ENCODE measurements at places on chromosomes 16 and 17.

DNA sequence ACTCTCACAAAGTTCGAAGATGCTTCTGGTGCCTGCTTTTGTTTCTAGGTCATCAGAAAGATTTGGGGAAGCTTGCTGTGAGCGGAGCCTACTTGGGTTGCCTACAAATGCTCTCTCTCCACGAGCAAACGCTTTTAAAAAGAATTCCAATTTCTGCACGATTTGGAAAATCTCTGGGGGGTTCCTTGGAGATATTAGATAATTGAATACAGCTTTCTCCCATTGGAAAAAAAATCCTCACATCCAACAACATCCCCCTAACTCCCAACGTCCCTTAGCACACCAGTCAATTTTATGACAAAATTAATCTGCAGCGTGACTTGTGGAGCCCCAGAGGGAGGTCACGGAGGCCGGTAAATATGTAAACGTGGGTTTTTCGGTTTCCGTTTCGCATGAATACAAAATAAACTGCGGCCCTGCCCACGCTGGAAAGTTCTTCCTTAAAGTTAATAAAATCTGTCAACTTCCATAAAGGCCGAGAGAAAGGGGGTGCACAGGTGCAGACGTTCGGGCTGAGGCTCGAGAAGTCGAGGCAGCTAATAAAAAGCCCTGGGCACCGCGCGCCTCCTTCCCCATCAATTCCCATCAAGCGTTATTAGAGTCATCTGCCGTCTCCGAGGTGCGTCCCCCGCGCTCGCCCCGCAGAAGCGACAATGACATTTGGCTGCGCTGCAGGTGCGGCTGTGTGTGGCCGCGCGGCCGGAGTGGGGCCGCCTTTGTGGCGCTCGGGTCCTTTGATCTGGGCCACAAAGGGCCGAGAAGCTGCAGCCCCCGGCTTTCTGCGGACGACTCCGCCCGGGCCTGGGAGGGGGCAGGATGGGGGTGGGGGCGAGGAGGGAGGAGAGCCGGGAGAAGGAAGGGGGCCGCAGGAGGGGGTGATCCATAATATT, 37.6 kb downstream of the SALL1 start:
- no peak for DNase-seq

DNA sequence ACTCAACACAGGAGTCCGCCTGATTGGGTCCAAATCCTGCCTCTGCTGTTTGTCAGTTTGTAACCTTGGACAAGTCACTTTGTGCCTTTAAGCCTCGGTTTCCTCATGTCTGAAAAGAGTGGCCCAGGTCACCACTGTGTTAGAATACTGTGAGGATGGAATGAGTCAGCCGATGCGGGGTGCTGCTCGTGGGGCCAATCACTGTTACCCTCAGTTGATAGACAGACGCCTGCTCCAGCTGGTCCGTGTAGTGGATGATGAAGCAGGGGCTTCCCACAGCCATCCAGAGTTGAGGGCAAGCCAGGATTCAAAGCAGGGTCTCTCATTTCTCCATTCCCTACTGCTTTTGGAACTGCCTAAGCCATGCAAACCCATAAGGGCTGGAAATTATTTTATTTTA, 5.8 kb downstream of the FBXL19 start:
- DNase-seq: no peak

DNA sequence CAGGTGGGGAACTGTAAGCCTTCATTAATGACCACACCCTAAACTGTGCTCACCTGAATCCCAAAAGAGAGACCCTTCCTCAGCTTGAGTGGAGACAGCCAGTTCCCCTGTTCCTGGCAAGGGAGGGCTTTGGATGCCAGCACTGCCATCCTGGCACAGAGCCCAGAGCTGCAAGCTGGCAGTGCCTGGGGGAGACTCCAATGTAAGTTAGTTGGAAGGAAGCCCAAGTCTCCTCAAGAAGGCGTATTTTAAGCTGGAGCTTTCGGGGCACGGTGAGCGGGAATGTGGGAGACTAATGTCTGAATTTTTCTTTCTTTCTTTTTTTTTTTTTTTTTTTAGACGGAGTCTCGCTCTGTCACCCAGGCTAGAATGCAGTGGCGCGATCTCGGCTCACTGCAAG, 4.7 kb downstream of the CDC42EP4 start:
- no peak for DNase-seq

DNA sequence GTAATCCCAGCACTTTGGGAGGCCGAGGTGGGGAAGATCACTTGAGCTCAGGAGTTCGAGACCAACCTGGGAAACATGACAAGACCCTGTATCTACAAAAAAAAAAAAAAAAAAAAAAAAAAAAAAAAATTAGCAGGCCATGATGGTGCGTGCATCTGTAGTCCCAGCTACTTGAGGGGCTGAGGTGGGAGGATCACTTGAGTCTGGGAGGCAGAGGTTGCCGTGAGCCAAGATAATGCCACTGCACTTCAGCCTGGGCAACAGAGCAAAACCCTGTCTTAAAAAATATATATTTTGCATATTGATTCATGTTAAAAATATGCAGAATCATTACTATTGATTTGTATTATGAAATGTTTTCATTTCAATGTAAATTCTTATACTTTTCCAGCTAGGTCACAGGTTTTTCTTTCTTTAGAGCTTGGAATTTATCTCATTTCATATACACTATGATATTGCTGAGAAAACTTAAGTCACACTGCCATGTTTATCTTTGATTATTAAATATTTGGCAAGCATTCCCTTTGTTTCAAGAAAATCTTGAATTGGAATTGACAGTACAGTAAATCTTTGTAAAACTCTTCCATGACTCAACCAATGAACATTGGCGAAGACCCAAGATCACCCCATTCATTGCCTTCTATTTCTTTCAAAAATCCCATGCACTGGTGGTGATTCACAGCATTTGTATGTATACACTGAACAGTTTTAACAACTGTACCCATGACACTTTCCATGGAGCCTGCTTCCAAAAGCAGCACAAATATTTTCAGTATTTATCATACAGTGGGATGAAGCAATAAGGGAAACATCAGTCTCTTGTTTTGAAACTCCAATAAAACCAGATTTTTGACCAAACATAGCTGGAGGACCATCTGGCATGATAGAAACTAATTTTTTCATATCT, 83.5 kb upstream of the TNRC6A start:
- no peak for DNase-seq

GRCh38 chr17:3635474-3636153, 436 bp downstream of the SHPK start:
- DNase-seq: no peak

DNA sequence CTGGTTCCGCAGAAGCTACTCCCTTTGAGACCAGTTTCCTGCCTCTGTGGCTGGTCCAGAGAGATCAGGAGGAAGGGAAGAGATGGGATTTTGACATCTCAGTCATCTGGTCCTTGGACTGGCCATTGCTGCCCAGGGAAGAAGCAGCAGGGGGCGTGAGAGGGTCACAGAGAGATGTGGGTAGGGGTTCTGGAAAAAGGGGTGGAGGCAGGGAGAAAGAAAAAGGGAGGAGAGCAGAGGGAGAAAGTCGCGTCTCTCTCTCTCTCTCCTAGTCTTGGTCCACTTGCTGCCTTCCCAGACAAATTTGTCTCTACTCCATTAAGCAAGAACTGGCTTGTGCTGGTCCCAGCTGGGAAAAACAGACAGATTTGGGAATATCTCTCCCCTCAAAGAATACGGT, 4.4 kb downstream of the SHBG start:
- DNase-seq: no peak

GRCh38 chr17:1485423-1486376, 6.8 kb downstream of the MYO1C start:
- DNase-seq: peak; percentile 32

DNA sequence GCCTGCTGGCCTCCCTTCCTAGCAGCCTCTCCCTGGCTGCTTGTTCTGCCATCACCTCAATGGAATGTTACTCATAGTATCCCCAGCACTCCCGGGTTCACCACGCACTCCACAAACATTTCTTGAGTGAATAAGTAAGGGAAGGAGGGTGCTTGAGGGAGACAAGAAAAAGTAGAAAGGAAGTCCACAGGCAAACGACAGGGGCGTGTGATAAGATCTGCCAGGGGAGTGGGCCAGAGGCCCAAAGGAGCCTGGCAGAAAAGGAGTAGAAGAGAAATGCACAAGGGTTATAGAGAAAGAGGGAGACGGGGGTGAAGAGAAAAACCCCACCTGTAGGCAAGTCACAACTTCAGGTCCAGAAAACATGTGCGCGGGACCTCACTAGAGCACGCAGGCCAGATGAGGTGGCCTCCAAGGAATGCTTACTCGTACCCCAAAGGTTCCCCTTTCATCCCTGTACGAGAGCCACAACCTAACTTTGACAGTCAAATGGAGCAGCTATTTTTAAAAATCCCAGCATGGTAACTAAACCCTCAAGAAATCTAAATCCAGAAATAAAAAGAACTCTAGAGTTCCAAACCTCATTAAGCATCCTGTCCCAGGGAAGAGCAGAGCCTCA, 6.6 kb downstream of the ZDHHC7 start:
- no peak for DNase-seq

DNA sequence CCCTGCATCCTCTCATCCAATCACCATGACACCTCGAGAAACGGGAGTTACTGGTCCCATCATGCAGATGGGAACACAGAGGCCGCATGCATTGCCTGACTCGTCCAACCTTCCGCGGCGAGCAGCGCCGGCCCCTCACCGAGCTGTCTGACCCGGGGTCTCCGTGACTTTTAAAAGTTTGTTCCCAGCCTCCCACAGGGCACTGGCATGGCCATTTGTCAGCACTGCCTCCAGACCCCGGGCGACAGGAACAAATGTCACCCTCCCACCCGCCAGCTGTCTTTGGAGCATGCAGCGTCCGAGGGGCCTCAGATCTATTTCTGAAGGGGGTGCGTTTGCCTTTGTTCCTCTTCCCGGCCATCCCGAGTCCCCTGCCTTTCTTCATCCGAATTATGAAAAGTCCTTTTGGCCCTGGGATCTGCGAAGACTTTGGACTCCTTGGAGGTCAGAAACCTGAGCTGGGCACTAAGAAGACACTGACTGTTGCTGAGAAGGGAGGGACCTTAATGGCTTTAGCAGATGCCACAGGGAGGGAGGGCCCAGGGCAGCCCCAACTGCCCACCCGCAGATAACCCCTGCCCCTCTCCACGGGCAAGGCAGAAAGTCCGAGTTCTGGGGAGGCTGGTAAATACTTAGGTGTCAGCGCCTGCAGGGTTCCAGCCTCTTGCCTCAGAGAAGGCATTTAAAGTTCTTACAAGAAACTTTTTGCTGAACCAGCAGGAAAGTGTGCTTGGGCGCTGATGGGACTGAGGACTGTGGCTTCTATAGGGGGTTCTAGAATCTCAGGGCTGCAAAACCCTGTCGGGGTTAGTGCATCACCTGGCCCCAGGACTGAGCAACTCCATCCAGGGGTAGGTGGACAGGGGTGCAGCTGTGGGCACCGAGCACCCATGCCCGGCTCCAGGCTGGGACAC, 348.1 kb downstream of the FOXL1 start:
- DNase-seq: no peak

GRCh38 chr17:78133971-78134898, 3.7 kb downstream of the TMC8 start:
- DNase-seq: peak; percentile 58

DNA sequence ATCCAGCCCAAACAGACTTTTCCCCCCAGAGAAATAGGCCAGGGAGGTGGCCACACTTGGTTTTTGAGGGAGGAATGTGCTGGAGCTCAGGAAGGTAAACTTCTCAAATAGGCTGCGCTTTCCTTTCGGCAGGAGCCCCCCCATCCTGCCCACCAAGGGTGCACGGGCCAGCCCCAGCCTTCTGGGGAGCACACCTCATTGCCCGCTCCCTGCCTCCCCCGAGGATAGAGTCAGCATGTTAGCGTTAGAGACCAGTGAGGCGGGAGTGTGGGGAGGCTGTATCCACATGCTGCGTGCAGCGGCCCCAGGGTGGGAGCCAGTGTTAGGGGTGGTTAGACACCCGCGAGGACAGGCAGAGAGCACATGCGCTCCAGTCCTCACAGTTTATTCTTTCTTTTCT, 42.3 kb downstream of the PIPOX start:
- DNase-seq: no peak

- no peak for DNase-seq
Observed at GRCh38 chr16:27434141-27435051, 32.4 kb downstream of the IL21R start.

GRCh38 chr17:410543-411401, 58.2 kb upstream of the RPH3AL start:
- DNase-seq: no peak

DNA sequence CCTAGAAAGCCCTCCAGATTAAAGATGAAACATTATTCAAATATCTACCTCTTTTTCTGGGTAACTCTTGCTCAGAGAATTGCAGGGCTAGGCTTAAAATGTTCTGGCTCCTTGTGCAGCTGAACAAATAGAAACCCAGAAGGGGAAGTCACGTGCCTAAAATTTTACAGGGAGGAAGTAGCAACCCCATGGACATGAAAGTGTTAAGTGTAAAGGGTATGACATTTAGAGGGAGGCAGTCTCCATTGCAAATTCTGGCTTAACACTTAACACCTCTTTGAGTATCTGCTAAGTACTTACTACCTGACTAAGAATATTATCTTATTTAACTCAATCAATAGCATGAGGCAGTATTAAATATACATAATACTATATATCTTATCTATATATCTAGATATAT, 376.1 kb upstream of the ERCC4 start:
- no peak for DNase-seq

GRCh38 chr17:77487677-77488530, 347.1 kb downstream of the SEC14L1 start:
- DNase-seq: no peak

DNA sequence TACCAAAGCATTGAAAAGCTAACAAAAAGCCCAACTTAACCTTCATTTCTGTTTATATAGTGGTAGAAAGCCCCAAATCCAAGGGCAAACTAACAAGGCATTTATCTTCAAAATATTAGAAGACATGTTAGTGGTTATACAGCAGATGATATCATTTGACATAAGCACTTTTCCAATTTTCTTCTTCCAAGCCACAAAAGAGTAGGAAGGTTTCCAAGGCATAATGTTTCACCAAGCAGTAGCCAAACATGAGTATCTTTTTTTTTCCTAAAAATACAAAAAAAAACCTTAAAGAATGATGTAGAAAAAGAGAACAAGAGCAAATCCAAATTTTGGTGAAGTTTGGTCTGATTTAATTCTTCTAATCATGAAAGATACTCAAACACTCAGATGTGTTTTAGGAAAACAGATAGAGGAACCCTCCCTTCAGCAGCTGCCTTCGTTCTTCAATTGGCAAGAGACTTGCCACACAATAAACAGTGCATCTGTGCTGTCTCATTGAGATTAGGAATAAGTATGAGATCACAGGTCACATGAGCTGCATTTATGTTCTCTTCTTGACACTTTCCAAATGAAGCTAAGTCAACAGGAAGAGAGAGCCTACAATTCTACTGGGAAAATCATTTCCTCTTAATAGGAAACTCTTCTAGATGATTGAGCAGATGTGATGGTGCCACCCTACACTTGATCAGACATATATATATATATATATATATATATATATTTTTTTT, 106.7 kb downstream of the TTC19 start:
- no peak for DNase-seq

DNA sequence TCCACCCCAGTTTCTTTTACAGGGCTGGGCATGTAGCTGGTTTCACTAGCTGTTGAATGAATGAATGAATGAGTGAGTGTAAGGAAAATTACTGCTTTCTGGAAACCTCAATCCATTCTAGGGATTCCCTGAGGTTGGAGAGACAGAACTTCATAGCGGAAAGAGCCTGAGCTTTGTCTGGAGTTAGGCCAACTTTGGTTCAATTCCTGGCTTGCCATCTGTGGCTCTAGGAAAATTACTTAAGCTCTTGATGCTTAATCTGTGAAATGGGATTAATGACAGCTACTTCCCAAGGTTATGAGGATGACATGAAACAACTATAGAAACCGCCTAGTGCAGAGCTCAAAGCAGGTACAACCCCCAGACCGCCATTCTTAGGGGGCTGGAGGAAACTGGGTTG, 76.3 kb upstream of the AXIN2 start:
- DNase-seq: no peak

All from activated T-helper 1 cell treated with anti-CD3 and anti-CD28 coated beads, Interleukin-2, amount 50 U/mL, for 16 hours (primary cell).